ENCODE measurements at places on chromosomes 1 and 21. TPM values are rescaled to one million over a fixed set of nuclear protein-coding genes. Genes with fewer than 3 reads are reported as not detected.

- DNase-seq: peak; percentile 51
These were observed 27.4 kb downstream of the HIVEP3 start for GRCh38 chr1:41891199-41891896.

DNA sequence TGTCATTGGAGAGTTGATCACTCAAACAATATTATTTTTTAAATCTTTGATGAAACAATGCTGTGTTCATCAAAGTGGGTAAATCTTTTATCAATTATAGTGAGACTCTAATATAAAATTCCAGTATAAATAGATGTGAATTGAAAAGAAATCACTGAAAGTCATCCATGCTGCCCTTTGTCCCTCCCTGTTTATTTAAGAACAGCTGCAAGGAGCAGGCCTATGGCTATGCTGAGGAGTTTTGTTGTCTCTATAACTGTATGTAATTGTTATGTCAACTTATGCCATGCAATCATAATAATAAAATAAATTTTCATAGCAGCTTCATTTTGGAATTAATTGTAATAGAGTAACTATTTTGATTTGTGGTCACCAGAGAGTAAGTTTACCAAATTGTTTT, 1272.4 kb upstream of the ADGRL4 start:
- DNase-seq: no peak

DNA sequence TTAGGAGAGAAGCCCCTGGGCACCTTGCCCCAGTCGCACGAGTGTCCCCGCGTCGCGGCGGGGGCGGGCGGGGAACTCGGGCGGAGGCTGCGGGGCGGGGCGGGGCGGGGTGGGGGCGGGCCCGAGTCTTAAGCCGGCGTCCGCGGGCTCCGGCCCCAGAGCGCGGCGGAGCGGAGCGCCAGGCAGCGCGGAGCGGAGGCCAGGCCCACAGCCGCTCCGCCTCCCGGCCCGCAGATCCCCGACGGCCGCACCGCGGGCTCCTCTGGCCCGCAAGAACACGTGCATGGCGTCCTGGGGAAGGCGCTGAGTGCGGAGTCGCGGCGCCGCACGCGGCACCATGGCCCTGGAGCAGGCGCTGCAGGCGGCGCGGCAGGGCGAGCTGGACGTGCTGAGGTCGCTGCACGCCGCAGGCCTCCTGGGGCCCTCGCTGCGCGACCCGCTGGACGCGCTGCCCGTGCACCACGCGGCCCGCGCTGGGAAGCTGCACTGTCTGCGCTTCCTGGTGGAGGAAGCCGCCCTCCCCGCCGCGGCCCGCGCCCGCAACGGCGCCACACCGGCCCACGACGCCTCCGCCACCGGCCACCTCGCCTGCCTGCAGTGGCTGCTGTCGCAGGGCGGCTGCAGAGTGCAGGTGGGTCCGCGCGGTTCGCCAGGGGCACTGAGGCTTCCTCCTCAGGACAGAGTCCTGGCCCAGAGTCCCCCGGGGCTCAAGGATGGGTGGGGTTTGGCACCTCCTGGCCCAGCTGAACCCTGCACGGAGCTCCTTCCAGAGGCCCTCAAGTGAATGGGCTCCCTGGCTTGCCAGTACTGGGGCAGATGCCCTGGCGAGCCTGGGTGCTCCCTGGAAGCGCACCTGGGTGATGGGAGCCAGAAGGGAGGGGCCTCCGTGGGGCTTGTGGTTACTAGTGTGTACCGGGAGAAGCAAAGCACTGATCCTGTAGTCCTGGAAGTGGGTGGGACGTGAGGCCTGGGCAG, at the start of gene ESPN:
ESPN (plus strand) TSS at position 158 of the 975 bp plus-strand sequence; CDS start at position 338, 180 bp downstream.
- no peak for DNase-seq

GRCh38 chr21:28590026-28590425, 402.7 kb downstream of the LTN1 start:
- no peak for DNase-seq

- DNase-seq: no peak
These were observed 114.4 kb upstream of the TNR start for GRCh38 chr1:175857756-175858155.

DNA sequence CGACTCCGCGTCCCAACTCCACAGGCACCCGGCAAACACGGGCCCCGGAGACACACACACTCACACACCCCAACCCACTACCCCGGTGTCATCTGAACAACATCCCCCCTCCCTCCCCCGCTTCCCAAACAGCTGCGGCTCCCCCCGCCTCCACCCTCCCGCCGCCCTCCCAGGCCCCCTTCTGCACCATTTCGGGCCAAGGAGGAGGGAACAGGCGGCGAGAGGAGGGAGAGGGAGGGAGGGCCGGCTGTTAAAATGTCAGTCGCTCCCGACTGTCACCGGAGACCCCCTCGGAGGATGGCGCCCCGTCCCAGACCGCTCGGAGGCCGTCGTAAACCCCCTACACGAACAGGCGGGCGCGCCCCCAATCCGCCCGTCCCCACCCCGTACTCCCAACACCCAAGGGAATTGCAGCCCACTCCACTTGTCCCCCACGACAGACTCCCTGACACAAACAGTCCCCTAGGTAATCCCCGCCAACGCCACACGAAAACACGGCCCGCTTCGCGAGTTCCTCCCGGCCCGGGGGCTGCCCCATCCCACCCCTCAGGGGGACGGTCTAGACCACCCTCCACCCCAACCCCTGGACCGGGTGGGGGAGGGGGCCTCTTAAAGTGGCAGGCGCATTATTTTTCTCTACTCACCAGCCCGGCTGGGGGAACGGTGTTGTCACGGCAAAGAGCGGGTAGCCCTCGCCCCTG, 583 bp downstream of the MEF2D start:
- DNase-seq: no peak

DNA sequence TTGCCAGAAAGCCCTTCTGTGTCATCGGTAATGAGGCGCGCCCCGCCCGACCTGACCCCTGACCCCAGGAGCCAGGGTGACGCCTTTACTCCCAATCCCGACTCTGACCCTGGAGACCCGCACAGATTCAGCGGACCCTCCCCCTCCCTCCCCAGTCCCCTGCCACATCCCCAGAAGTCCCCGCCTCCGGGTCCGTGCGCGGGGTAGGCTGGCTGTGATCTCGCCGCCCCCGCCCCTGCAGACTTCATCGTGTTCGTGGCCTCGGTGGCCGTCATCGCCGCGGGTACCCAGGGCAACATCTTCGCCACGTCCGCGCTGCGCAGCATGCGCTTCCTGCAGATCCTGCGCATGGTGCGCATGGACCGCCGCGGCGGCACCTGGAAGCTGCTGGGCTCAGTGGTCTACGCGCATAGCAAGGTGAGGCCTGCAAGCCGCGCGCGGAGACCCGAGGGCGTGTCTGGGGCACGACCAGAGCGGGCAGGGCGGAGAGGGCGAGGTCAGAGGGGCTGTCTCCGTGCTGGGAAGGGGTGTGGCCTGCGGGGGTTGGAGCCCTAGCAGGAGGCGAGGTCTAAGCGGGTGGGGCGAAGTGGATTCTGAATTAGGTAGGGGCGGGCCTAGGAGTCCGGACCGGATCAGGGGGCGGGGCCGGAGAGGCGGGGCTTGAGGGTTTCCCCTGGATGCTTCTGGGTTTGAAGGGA, 34.8 kb downstream of the KCNQ4 start:
- no peak for DNase-seq

DNA sequence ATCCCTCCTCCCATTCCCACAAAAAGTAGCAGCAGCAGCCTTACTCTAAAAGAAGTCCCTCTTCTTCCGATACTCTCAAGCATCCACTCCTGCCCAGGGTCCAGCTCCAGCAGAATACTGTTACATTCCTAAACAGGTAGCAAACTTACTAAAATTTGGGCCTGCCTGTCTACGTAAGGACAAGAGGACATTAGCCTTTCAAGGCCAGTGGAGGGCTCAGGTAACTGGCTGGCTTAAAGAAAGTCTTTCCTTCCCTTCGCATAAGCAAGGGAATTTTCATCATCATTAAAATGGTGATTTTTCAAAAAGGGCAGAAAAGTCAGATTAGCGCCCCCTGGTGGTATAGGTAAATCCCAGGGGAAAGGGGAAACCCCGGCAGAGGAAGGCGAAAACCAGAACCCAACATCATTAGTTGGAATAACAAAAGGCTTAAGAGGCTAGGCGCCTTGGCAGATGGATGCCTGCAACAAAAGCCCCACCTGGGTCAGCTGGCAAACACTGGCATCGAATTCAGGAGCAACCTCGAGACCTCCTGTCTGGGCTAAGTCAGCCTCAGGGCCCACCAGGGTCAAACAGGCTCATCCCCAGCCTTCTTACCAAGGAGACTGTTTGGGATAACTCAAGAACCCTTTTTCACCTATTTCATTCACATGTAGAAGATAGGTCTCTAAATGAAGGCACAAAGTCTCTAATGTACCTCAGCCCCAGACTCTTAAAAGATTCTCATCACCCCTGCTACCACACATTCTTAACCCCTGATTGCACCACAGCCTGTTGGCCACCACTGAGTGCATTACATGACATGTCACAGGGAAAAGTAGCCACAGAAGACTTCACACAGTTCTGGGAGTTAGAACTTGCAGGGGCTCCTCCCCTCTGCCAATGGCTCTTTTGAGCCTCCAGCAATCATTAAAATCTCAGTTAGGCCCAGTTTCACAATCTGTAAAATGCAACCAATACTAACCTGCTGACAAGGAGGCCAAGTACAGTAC, 36.7 kb downstream of the ERI3 start:
- DNase-seq: peak; percentile 52

- DNase-seq: no peak
These were observed 4.8 kb upstream of the MYOG start for GRCh38 chr1:203090421-203091198.

DTL gene
- 47.7 TPM for total RNA-seq

CLCNKB gene
- total RNA-seq: not detected

SHISAL2A gene
- total RNA-seq: not detected
